ENCODE measurements at places on chromosomes 16 and 17.
A peak's percentile ranks its signal among the peaks of the same experiment; 100 is the strongest.

GRCh38 chr17:41434005-41434404 is 6.8 kb downstream of the KRT38 start:
- DNase-seq, result no peak

DNA sequence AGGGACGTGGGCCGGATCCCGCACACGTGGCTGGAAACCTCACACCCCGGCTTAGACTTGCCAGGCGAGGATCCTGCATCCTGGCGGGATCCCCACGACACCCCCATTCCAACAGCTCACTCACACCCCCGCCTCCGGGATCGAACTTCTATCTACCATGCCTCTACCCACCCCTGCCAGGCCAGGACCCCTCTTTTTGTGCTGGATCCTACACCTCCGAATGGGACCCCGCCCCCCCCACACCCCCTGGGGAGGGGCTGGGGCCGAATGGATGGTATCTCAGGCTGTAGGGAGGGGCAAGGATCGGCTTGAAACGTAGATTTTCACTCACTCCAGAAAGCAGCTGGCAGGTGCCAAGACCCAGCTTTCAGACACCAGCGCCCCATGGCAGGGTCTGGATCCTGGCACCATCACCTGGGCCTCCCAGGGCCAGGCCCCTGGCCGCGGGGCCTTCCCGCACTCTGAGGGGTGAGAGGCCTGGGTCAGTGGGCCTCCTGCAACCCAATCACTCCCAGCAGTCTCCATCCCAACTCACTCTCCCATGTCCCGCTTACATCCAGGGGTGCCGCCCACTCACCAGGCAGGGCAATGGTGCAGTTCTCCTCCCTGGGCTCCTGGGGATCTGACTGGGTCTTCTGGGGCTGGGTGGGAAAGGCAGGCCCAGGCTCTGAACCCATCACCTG is 6.7 kb downstream of the PRSS36 start:
- DNase-seq, result peak; percentile 32

DNA sequence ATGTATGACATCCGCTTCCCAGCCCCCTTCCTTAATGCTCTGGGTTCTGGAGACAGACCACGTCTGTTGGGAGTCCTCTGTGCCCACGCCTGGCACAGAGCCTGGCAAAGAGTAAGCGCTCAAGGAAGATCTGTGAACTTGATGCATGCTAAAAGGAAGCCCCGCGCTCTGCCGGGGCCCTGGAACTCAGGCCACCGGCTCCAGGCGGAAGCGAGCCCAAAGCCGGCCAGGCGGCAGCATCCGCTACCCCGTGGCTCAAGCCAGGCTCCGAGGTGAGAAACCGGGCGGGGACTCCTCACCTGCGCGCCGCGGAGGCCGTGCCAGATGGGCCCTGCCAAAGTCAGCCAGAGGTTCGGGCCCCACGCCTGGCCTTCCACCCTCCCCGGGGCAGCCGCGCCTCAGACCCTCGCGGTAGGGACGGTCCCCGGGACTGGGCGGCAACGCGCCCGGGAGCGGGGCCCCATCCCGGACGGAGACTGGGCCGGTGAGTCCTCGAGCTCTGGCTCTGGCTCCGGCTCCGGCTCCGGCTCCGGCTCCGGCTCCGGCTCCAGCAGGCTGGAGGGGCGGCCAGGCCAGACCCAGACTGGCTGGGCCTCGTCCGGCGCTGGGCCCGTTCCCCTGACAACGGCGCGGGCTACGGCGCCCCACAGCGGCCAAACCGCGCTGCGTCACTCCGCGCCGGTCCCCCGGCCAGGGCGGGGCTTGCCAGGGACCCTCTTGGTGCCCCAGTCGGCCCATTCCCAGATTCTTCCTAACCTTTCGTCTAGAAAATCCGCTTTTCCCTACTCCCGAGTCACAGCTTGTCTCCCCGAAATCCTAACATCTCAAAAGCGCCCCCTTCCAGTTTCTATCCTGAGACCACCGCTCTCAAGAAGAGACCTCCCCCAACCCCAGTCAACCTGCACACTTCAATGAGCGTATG is at the start of gene ZDHHC1:
TSS of gene ZDHHC1 (minus strand) at position 606 of the 922 bp plus-strand sequence. CDS start 8,702 bp downstream, outside the sequence.
- DNase-seq, result peak; percentile 48

DNA sequence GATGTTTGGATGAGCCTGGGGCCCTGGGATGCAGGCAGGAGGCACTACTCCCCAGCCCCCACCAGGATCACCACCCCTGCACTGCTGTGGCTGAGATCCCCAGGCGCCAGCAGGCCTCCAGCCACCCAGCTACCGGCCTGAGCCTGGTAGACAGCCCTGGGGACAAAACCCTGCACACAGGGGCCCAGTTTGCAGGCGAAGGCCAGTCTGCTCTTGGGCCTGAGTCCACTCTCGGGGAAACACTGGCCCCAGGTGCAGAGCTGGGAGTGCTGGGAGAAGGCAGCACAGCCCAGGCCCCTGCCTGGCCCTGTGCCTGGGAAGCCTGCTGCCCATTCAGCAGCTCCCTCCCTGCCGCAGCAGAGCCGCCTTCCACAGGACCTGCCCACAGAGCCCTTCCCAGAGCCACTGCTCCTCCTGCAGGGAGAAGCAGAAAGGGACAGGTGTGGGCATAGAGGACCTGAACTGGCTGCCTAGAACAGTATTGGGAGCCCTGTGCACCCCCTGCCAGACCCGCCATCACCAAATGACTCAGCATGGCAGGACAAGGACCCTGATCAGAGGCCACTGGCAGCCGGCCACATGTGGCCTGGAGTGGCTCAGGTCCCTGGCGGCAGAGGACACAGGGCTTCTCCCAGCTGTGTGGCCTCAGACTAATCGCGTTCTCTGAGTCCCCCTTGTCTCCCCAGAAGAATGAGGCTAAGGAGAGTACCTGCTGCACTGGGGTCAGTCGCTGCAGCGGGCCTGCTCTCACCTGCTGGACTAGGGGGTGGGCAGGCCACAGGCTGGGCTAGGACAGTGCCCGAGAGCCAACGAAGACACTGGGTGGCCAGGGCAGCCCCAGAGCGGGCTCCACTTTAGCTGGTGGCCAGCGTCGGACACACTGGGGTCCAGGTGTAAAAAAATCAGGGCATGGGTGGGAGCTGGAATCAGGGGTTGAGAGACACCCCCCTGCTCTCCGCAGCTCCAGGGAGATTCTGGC is 10.7 kb downstream of the MSRB1 start:
- no peak for DNase-seq

DNA sequence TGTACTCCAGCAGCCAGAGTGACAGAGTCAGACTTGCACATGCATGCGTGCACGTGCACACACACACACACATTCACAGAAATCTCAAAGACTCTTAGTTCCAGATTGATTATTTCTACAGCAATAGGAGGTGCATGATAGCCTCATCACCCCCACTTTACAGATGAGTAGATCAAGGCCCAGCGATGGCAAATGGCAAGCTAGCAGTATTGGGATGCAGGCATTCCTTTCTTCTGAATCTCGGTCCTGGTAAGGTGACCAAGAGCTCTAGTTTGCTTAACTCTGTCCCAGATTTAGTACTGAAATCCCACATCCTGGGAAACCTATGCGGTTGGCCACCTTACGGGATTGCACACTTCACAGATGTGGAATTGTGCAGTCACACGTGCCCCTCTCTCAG is 38.6 kb downstream of the ITGAM start:
- no peak for DNase-seq

DNA sequence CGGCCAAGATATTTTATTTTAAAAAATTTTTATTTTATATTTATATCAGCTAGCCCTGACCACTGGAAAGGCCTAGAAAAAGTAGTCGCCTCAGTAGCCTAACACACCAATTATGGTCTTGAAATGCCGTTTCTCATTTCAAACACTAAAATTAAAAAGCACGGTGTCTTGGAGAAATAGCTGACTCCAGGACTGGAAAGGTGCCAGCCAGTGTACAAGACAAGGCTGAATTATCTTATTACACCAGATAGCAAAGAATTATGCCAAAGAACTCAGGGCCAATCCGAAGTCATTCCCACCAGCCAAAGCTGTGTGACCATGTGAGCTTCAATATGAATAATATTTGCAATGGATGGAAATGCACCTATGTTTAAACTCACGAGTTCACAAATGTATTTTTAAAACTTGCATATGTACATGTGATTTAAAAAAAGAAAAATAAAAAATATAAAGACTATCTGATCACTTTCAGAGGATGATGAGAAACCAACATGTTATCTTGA is 19.9 kb upstream of the ATP2C2 start:
- DNase-seq, result no peak

- no peak for DNase-seq
Observed at GRCh38 chr16:84765616-84766580, 53.9 kb upstream of the CRISPLD2 start.

DNA sequence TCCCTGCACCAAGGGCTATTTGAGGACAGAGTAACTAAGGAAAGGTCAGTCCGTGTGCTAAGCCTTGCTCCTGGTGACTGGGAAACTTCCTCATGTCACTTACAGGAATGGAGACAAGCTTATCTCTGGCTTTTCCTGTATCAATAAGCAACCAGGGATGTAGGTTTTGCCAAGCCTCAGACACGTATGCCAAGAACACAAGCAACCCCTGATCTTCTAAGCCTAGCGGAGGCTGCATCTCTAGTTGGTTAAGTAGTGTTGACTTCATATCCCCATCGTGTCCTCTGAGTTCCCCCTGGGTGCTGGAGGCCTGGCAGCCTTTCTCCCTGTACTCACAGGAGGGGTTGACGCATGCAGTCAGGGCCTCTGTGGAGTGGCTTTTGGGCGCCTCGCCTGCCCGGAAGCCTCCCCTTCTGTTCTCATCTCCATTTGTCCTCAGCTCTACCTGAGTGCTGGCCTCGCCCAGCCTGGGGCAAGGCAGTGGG is 1.4 kb upstream of the C1QTNF1 start:
- peak; percentile 48 for DNase-seq

DNA sequence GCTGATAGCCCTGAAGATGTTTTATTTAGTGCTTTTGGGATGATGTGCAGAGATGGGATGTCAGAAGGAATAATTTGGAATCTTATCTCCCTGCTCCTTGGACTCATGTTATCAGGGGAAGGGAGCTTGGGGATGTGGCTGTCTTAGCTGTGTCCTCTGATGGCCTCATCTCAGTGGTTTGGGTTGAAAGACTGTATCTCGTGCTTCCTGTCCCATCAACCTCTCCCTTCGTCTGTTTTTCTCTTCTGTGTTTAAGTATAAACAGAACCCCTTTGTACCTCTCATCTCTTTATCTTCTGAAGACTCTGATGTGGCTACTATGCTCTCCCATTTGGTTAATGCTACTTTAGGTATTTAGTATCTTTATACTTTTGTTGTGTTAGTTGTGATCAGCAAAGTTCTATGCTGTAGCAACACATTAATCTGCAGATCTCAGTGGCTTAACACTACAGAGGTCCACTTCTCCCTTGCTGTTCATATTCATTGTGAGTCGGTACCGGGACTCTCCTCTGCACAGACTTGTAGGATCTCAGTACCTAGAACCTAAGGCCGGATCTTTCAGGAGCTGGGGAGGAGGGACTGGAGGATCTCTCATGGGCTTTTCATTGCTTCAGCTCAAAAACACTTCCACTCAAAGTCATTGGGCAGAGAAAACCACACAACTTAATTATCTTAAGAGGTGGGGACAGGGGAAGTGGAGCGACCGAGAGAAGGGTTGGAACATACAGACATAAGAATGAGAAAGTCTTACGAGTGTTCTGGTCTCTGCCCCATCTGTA is 28.8 kb downstream of the PRKCA start:
- no peak for DNase-seq

DNA sequence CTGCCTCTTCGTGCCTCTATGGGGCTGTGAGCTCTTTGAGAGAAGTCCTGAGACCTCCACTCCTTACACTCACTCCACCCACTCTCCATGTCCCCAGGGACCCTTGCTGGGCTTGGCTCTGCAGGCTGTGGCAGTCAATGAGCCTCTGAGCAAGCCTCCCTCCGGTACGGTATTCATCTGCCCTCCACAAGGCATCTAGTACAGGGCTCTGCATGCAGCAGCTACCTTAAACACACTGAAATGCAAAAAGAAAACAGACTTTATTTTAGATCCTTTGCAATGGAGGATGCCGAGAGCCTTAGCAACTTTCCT is 38.9 kb upstream of the SMPD3 start:
- DNase-seq, result no peak

DNA sequence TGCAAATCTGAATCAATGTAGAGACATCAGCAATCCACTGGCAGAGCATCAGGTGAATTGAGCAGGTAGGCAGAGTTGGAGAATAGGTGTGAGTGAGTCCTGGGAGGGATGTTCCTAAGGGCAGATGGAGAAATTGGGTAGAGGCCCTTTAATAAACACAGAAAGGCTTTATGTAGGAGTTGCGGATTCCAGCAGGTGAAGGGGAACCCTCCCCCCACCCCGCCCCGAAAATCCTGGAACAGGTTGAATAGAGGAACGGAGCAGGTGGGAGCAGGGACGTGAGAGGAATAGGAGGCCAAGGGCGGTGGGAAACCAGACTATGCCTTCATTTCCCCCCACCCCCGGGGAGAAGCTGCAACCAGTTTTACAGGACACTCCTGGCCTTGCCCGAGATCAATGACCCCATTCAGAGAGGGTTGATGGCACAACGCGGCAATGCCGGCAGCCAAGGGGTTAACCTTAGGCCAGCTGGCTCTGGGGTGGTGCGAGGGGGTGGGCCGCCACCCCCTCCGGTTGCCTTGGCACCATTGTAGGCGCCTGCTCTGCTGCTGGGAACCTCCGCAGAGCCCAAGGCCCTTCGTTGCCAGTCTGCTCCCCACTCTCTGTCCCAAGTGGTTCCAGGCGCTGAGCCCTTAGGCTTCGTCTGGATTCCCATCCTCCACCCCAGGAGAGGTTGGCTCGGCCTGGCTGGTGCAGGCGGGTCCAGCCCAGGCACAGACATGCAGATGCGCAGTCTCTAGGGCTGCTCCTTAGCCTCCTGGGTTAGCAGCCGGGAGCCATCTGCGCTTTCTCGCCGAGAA is 814 bp upstream of the RUNDC3A start:
- no peak for DNase-seq

Measured in gastrocnemius medialis (tissue), 4 donors.